GM04504 (cell line): ENCODE measurements at places on chromosomes 11 and 22.

DNA sequence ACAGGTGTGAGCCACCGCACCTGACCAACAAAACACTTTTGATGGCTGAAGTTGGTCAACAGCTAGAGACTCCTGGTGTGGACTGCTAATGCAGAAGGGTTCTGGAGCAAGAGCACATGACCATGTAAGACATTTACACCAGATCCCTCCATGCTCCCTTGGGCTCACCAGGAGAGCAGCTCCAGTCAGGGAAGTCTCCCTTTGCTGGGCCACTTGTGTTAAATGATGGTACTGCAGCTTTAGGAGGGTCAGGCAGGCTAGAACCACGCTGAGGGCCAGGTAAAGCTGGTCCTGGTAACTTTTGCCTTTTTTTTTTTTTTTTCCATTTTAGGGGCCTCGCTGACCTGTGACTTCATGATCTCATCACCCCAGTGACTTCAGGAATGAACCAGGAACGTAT is 146.4 kb downstream of the FBXO7 start:
- DNase-seq, result no peak

DNA sequence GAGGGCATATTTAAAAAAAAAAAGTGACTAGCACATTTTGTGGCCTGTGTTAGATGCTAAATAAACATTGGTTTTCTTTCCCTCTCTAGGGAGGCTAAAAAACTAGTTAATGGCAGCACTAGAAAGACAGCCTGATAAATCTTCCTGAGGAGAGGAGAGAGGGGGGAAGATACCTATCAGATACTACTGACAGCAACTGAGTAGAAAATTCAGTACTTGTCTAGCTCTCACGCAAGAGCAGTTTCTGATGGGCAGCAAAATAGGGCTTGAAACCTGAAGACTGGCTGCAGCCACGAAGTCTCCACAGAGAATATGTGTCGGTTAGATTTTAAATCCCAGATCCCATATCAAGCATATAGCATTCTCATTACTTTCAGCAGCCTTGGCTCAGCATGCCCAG is 388.2 kb downstream of the KCNA4 start:
- no peak for DNase-seq

DNA sequence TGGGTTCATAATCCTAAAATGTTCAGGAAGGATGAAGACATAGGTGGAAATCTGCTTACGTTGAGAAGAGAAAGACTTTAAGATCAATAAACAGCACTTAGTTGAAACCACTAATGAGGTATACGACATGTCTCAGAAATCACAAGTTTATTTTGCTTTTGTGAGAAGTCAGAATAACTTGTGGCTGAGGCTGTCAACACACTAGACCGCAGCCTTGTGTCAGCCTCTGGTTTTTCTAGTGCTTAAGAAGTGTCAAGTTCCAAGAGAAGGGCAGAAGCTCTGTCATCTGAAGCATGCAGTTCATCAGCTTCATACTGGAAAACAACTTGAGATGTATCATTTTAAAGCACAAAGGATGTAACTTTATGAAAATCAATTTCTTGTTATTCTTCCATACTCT is 420.9 kb downstream of the METTL15 start:
- DNase-seq, result peak; percentile 38

DNA sequence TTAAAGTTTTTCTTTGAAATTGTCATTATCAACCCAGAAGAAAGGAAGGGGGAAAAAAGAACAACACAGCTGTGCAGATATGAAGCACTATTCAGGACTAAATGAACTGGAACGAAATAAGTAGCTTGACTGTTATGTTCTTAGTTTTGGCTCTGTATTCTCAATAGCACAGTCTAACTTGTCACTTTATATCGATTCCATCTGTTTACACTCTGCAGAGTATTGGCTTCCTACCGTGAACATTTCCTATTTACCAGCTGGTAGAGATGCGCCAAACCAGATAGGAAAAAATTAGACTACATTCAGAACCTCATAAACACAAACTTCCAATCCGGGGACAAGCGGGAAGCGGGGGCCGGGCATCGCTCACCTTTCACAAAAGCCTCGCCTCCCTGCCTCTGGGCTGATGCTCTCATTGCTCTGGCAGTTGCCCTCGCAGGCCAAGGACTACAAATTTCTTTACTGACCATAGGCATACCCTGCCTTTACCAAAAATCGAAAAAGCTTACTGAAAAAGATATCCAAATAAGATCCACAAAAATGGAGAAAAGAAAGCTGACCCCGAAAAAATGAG is 66.2 kb downstream of the EFCAB6 start:
- DNase-seq, result no peak

DNA sequence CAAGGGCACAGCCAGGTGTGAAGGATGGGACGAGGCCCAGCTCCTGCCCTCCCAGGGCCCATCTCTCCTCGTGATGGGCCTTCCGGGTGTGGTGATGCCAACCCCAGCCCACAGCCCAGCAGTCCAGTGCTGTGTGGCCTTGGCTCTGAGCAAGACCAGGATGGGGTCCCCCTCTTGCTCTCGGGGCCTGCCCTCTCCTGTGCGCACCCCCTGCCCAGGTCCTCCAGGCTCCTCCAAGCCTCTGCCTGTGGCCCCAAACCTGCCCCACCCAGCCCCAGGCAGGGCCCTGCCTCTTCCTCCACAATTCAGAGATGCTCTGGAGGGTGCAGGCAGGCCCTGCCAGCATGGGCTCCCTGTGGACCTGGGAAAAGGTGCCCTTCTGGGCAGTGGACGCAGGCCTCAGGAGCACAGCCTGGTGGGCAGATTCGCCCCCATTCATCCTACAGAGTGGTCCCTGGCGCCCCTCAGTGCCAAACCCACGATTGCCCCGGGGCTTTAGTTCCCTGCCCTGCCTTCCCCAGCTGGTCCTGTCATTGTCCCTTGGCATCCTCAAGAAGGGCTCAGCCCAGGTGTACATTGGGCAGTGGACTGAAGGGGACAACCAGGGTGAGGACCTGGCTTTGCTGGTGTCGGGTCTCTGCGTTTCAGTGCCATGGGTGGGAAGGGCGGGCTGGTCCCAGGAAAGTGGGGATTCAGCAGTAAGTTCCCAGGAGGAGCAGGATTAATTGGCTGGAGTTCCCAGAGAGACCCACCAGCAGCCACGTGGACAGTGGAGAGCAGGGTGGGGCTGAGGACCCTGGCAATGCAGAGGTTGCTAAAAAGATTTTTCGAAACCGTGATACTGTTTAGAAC is 19.8 kb downstream of the EIF1AD start:
- no peak for DNase-seq

DNA sequence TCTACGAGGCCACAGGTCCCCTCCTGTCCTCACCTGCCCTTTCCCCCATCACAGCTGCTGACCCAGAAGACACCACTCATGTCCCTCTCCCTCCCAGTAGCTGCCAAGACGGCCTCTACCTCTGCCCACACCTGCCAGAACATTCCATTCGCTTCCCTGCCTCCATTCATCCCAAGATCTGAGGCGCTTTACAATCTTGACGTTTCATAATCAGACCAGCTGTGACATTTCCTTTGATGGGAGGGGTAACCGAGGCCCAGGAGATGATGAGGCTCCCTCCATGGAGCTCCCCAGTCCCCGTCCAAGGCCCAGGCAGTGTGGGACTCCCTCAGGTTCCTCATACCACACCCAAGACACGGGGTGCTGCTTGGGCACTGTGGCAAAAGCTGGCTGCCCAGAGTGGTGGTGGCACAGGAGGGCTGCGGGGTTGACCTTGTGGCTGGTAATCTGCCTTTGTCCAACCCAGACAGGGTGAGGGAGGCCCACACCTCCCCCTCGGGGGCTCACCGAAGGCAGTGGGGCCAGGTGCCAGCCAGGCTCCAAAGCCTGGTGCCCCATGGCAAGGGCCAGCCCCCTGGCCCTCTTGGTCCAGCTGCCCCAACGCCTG is 17.3 kb downstream of the PHLDA2 start:
- no peak for DNase-seq

DNA sequence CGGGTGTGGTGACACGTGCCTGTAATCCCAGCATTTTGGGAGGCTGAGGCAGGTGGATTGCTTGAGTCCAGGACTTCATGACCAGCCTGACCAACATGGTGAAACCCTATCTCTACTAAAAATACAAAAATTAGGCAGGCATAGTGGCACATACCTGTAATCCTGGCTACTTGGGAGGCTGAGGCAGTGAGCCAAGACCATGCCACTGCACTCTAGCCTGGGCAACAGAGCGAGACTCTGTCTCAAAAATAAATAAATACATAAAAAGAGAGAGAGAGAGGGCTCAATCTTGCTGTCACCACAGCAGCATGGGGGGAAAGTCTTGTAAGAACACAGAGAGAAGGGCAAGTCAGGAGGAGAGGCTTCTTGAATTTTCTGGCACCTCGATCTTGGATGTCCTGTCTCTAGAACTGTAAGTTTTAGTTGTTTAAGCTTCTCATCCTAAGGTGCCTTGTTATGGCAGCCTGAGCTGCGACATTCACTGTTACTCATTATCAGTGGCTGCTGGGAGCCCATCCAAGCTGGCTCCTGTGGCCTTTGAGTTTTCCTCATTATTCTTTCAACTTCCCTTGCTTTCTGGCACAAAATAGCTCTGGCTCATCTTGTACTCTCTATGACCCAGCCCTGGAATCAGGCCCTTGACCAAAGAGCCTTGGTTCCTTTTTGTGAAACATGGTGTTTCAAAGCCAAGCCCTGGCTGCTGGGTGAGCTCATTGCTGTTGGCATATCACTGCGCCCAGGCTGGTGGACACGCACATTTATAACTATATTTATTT is 8.0 kb upstream of the PSMC3 start:
- peak; percentile 91 for DNase-seq

- DNase-seq, result no peak
Observed at GRCh38 chr11:11425806-11426205, 72.8 kb upstream of the CSNK2A3 start.

DNA sequence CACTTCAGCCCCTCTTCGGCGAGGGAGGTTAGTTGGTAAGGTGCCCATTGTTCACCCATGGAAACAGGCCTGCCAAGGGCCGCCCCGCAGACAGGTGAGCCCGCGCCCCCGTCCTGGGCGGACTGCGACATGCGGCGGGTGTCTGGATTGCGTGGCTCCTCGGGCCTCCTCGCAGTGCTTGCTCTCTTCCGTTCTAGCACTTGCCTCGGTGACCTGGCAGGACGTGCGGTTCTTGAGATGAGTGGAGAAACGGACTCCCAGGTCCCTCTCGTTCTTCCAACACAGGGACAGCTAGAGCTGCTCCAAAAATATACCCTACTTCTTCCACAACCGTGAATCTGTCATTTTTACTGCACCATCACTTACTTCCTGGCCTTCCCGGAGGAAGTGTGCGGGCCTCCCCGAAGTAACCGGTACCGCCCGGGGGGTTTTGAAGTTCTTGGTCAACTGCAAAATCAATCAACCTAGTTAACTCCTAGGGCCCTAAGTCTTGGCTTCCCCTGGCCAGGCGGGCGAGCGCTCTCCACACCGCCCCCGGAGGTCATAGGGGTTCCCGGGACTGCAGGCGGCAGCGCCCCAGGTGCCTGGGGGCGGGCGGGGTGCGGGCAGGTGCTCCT is 745 bp upstream of the ZBTB44 start:
- DNase-seq, result no peak

DNA sequence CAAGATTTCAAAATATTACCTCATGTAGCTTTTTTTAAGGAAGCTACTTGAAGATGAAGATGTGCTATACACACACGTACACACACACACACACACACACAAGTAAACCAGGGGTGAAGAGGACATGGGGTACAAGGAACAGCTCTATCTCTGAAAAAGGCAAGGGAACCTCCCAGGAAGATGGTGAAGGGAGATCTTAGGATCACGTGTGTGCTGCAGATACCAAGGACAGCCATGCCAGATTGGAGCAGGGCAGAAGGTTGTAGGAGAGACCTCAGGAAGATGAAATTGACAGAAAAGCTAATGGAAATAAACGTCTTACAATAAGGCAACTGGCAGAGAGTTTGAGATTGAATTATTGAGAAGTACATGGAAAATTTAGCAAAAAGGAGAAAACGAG is 19.7 kb downstream of the RAB39A start:
- DNase-seq, result no peak

DNA sequence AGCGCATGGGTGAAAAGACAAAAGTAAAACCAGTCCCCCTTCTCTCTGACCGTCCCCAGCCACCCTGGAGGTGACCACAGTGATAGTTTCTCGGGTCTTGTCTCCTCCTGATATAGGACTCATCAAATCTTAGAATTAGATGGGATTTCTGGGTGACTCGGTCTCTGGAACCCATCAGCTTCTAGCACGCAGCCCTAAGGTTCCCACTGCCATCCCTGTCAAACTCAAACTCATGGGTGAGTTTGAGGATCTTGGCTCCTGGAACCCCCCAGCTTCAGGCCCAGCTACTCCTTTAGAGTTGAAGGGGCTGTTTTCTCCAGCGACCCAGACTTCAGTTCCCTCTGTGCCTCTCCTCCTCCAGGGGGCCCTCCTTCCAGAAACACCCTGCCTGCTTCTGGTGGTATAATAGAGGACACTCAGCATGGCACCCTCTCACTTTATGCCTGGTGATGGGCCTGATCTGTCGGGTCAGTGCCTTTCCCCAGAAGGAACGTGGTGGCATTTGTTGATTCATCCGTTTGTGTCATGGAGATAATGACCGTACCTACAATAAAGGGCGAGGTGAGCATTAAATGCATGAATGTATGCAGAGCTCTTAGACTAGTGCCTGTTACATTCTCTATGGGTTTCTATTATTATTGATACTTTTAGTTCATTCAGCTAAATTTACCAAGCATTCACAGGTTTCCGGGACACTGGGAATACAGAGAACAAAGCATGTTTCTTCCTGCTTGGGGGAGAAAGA is 31.7 kb downstream of the MCM5 start:
- DNase-seq, result no peak

DNA sequence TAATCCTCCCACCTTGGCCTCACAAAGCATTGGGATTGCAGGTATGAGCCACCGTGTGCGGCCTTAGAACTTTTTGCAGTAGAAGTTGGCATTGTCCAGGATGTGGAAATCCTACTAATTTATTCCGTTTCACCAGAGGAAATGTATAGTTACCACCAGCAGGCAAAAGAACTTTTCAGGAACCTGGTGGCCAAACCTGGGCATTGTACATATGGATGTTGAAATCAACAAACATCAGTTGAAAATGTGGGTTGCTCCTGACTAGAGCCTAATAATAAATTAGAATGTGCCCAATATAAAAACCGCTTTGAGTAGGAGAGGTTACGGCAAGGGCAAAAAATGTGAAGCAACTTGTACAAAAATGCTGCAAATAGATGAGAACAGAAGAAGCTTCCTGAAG is 40.7 kb upstream of the XBP1 start:
- DNase-seq, result no peak

DNA sequence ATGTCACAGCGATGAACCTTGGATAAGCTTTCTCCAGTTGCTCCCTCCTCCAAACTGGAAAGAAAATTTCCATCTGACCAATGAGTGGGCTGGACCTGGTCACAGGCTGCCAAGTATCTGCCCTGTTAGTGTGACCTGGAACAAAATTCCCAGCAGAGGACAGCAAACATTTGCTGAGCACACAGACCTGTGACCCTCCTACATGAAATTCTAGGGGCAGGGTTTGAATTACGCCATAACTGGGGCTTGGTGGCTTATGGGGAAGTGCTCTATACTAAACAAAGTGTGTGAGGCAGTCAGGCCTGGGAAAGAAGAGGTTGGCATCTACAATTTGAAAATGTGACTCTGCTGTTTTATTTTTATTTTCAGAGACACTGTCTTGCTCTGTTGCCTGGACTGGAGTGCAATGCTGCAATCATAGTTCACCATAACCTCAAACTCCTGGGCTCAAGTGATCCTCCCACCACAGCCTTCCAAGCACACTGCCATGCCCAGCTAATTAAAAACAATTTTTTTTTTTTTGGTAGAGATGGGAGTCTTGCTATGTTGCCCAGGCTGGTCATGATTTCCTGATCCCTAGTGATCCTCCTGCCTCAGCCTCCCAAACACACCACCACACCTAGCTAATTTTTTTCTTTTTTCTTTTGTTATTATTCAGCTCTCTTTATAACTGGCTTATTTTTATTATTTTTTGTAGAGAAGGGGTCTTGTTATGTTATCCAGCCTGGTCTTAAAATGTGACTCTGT is 13.6 kb upstream of the XBP1 start:
- no peak for DNase-seq
